ENCODE measurements at places on chromosomes 4 and X.

GRCh38 chr4:115126491-115126890 is 13.1 kb upstream of the NDST4 start:
- no peak for DNase-seq

GRCh38 chr4:71369536-71369935 is 30.7 kb downstream of the SLC4A4 start:
- no peak for DNase-seq

DNA sequence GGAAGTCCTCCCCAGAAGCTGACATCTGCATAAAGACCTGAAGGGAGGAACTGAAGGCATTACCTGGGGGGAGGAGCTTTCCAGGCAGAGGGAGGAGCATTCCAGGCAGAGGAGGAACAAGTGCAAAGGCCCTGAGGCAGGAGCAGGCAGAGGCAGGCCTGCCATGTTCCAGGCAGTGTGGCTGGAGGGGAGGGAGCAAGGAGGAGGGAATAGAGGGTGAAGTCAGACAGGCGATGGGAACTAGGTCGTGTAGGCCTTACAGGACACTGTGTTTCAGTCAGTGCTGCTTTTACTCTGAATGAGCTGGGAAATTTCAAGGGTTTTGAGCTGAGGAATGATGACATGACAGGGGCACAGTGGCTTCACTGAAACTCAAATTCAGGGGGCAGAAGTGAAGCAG is 292.7 kb downstream of the BCOR start:
- DNase-seq = no peak

DNA sequence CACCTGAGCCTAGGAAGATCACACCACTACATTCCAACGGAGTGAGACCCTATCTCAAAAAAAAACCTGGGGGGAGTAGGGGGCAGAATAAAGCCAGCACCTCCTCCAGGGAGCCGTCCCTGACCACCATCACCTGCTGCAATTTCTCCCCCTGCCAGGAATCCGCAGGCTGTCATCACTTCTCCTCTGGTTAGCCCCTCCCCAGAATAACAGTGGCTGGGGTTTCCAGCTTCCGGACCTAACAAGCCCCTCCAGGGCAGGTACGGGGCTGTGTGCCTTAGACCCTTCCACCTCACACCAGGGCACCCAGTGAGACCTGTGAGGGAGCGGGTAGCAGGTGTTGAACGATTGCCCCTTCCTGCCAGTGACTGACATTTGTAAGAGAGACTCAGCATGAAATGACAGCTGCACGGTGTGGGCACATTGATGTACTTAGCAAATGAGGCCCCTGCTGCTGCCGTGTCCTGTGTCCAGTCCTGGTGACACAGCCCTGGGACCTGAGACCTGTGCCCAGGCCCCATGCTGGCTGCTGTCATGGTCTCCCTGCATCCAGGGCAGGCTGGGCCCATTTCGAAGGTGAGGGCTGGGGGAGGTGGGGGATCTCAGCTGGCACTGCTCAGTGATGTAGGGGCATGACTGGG is 6.7 kb upstream of the WFS1 start:
- DNase-seq = no peak

DNA sequence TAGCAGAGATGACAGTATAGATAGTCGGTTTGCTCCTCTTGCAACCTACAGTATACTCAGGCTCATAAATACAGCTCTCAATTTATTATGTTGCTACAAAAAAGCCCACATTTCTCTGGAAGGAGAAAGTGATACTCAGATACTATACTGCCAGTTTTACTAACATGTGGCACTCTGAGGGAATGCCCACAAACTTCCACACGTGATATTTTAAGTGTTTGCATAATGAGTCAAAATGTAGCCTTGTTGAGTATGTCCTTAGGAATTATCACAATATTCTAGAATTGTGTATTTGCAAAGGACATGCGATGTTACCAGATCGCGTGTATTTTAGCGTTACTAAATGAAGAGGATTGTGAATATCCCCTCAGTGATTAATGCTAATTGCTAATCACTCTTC is 929.1 kb downstream of the STIM2 start:
- DNase-seq = no peak

GRCh38 chr4:171532968-171533367 is 280.2 kb upstream of the GALNTL6 start:
- no peak for DNase-seq

GRCh38 chrX:101708163-101708562 is 48.5 kb upstream of the ARMCX2 start:
- DNase-seq = no peak

- DNase-seq = peak; percentile 6
These were observed 548 bp downstream of the TMEM164 start for GRCh38 chrX:110003167-110004156.

GRCh38 chrX:68708503-68709290 is 61.2 kb downstream of the STARD8 start:
- no peak for DNase-seq

DNA sequence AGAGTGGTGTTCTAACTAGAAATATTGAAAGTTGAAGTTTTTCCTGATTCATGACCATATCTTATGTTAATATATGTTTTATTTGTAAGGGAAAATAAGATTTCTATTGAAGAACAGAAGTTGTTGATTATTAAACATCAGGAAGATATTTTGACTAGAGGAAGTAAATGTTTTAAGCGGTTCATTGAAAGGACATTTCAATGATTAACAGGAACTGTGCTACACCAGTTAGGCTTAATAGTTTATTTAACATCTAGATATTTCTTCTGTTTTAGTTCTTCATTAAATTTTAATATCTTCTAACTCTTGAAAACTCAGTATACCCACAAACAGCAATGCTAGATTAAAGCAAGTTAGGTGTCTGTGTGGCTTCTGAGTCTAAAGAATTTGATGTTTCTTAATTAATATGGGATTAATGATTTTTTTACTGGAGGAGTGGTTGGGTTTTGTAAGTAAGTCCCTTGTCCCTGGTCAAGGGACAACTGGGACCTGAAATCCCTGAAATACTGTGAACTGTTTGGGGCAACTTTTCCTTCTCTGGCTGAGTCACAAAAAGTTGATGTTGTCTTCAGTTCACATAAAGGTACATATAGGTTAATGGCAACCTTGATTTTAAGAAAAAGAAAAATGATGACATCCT is 42.9 kb upstream of the CYP4V2 start:
- DNase-seq = no peak

GRCh38 chrX:129581904-129582303 is 41.8 kb downstream of the OCRL start:
- DNase-seq = no peak

- DNase-seq = no peak
These were observed 334.6 kb upstream of the CPEB2 start for GRCh38 chr4:14667624-14668151.

GRCh38 chr4:1854752-1855151 is 1.2 kb downstream of the LETM1 start:
- DNase-seq = no peak

GRCh38 chrX:153669174-153669890 is 4.3 kb downstream of the PNCK start:
- DNase-seq = peak; percentile 71

GRCh38 chrX:24777660-24778059 is 83.9 kb downstream of the POLA1 start:
- peak; percentile 32 for DNase-seq

DNA sequence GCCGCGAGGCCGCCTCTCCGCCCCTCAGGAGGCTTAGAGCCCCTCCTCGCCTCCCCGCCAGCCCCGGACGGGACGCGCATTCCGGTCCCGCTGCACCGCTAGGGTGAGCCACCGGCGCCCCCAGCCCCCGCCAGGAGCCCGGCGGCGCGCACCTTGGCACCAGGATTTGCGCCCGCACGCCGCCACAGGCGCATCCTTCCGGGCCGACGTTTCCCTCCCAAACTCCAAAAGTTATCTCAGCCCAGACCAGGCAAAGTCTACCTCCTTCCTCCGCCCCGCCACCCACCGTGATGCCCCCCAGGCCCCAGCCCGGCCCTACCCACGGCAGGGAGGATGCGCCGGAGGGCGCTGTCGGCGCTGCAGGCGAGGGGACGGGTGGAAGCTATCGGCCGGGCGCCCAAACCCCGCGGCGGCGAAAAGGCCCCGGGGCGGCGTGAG is 538 bp downstream of the SCML2 start:
- no peak for DNase-seq

DNA sequence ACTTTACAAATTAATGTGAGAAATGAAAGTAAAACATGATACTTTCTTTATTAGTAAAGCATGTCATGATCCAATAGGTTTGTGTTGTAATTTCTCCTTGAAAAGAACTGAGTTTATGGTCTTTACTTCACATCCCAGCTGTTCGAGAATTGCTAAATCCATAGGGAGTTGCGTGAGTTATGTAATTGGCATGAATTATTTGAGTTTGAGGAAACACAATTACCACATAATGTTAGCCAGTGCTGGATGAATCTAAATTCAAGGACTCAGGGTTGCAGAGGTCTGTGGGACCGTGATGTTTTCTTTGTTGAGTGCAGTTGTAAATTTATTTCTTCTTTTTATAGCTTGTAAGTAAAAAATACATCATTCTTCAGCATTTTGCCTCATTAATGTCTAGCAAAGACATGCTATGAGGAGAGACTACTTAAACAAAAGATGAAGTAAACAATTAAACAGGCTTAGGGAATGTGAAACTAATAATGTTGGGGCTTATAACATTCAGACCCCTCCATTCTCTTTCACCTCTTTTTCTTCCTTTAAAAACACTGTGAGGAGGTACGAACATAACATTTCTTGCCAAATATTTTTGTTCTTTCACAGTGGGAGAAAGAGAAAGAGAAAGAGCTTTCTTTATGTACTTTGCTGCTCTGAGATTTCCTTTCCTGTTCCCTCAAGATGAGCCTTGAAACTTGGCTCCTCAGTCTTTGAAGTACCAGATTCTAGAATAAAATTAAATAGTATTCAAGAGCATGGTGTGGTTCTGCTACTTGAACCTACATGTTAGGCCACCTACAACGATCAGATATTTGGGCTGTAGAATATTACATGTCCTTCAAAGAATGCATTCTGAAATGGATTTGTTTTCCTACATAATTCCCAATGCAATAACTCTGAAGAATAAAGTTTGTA is 159.6 kb upstream of the ANK2 start:
- no peak for DNase-seq

- no peak for DNase-seq
These were observed 180.3 kb upstream of the TENM3 start for GRCh38 chr4:182062936-182063335.

DNA sequence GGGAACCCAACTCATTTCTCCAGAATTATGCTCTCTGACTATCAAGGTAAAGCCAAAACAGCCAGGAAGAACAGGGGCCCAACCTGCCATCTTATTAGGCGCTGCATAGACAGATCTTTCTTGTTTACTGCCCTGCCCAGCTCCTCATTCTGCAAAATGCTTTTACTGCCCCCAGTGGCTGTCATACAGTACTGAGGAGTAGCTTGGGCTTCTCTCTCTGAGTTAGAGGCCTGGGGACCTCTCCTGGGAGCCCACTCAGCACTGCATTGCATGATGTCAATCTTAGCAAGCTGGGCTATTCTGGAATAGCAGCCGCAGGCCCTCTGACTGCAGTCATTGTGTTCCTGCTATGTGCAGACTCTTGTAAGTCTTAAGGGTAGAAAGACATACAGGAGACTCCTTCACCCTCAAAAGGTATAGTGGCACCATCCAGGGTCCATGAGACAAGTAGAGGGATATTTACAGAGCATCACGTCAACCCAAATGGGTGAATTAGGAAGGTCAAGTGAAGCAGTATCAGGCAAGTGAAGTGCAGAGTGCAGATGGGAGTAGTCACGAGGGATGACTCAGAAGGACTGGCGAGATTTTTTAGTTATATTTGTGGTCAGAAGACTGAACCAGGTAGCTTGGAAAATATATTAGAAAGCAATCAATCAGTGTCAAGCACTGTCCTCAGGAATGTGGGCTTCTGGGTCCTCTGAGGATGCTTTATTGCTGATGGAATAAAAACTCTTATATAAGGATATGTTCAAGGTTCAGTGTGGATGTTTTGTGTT is 294.1 kb upstream of the SFRP2 start:
- no peak for DNase-seq

DNA sequence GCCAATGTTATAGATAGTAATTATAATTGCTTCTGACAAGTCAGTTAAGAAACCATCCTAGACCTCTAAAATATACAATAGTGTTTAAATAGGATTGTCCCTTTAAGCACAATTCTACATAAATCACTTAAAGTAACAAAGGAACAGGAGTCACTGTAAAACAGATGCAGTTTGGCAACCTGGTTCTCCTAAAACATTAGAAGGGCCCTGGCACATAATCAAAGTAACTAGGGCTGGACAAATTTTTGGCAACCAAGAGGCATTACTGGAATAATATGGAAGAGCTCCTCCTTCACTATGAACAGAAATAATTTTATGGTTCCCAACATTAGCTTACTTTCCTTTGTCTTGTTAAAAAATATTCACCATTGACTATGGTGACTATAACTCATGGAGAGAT is 75.0 kb upstream of the CCDC160 start:
- no peak for DNase-seq

GRCh38 chr4:139492429-139492828 is 38.5 kb downstream of the RAB33B start:
- DNase-seq = no peak

DNA sequence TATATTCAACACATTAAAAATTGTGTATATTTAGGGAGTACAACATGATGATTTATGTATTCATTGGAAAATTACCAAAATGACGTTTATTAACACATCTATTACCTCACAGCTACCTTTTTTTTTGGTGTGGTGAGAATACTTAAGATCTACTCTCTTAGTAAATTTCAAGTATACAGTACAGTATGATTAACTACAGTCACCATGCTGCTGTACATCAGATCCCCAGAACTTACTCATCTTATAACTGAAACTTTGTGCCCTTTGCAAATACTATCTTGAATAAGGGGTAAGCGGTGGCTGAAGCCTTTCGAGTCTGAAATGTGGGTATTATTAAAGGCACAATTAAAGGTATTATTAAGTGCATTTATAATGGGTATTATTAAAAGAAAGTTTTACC is 976 bp downstream of the PHKA1 start:
- no peak for DNase-seq

DNA sequence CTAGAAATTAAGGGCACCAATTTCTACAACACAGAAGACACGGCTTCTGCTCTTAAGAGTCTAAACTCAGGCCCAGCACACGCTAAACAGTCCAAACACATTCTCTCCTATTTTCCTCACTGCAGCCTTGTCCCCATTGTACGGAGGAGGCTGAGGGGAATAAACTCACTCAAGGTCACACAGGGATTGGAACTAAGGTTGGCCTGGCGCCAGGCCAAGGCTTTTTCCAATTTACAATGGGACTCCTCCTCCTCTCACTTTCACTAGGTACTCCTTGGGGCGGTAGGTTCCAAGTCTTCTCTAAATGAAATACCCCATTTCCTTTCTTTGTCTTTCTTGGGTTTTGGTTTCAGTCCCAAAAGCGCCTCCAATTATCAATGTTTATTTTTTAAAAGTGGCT is 48.7 kb upstream of the CRMP1 start:
- DNase-seq = no peak

GRCh38 chr4:125316791-125317524 is 2.2 kb downstream of the FAT4 start:
- no peak for DNase-seq

- no peak for DNase-seq
These were observed 95.7 kb upstream of the MAOA start for GRCh38 chrX:43560247-43560946.

- DNase-seq = no peak
These were observed 54.6 kb upstream of the MMAA start for GRCh38 chr4:145564540-145564939.
